Aortic smooth muscle cell (primary cell): ENCODE measurements at places on chromosomes 7 and 10. TPM values are rescaled to one million over a fixed set of nuclear protein-coding genes. Genes with fewer than 3 reads are reported as not detected.

FAM53B gene
- total RNA-seq, result 8.3 and 9.7 TPM in 2 replicates

XRCC2 gene
- 1.6 and 3.0 TPM in 2 replicates for total RNA-seq

ANKRD1 gene
- 2.2 TPM in 2 replicates for total RNA-seq

PCDH15 gene
- total RNA-seq, result not detected in 2 replicates

NANOS1 gene
- 1.1 and 1.2 TPM in 2 replicates for total RNA-seq

CNNM2 gene
- total RNA-seq, result 5.5 and 7.2 TPM in 2 replicates

WNT8B gene
- not detected in 2 replicates for total RNA-seq

LSM8 gene
- 30.4 and 35.0 TPM in 2 replicates for total RNA-seq

NPC1L1 gene
- not detected in 2 replicates for total RNA-seq

LIPN gene
- total RNA-seq, result not detected in 2 replicates

SLC26A5 gene
- not detected in 2 replicates for total RNA-seq

IQUB gene
- total RNA-seq, result 0.53 and 0.75 TPM in 2 replicates

GRIFIN gene
- total RNA-seq, result not detected in 2 replicates

CDK14 gene
- 35.1 and 49.3 TPM in 2 replicates for total RNA-seq

SORBS1 gene
- 1.5 and 3.3 TPM in 2 replicates for total RNA-seq

CELF2 gene
- 13.3 and 16.6 TPM in 2 replicates for total RNA-seq

ELMO1 gene
- total RNA-seq, result 3.9 and 6.3 TPM in 2 replicates

DENND2A gene
- 13.1 and 22.2 TPM in 2 replicates for total RNA-seq

TMEM270 gene
- total RNA-seq, result not detected in 2 replicates

ATOH7 gene
- under 0.01 TPM in 1 of 2 replicates, not detected in the other for total RNA-seq

CPVL gene
- 0.13 TPM in 1 of 2 replicates, not detected in the other for total RNA-seq

ZNF735 gene
- total RNA-seq, result not detected in 2 replicates

GHITM gene
- 190 and 196 TPM in 2 replicates for total RNA-seq

CFTR gene
- not detected in 2 replicates for total RNA-seq

RPA3 gene
- total RNA-seq, result 31.7 and 35.1 TPM in 2 replicates

SLC26A3 gene
- total RNA-seq, result not detected in 2 replicates

TDRD1 gene
- total RNA-seq, result 0.92 and 1.9 TPM in 2 replicates
